ENCODE measurements at places on chromosomes 11 and 22.

DNA sequence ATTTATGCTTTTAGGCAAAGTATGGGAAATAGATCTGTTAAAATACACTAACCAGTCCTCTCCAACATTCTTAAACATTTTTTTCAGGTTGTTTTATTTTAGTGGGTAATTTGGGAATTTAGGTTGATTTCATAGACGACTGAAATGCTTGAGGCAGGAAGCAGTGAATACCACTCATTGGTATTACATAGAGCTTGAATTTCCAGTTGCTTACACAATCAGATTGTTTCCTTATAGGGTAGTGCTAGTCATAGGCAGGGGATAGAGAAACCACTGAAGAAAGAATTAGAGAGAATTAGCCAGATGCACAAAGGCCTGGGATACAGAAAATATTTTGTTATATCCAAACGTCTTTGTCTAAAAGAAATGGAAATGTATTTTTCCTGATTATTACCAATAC, 23.9 kb upstream of the LYVE1 start:
- DNase-seq = no peak

DNA sequence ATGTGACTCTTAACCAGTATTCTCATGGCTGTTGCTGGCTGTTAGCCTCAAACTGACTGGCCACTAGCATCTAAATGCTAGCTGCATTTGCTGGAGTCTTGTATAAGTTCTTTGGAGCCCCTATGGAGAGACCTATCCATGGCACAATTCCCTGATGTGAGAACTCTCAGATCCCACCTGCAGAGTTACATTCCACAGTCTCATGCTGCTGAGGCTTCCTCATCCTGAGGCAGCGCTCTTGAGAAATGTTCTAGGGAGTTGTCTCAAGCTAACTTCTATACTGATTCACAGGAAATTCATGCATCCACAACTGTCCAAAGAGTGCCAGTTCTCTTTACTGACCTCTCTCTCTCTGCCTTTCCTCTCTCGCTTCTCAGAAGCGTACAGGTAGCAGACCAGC, 218.0 kb upstream of the PITPNB start:
- no peak for DNase-seq

- no peak for DNase-seq
These were observed 39.7 kb downstream of the DEUP1 start for GRCh38 chr11:93370260-93370659.

DNA sequence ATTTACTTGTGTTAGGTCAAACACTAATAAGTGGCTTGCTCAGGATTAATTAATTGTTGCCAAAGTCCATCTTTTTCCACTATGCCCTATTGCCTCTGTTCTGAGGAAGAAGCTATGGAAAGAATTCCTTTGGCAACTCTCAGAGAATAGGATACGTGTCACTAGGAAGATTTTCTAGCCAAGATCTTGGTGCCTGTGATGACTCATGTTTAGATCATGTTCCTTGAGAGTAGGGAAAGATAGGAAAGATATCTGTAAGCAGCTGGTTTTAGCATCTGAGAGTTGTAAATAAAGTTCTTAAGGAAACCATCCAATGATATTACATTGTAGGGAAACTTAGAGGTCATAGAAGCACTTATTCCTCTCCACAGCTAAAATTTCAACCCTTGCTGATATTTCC, 15.7 kb downstream of the SLN start:
- DNase-seq = no peak

- no peak for DNase-seq
These were observed 667.5 kb downstream of the NTM start for GRCh38 chr11:132037956-132038355.

GRCh38 chr22:50548040-50548920, 2.6 kb downstream of the KLHDC7B start:
- no peak for DNase-seq

GRCh38 chr11:70528046-70528793, 129.9 kb downstream of the CTTN start:
- no peak for DNase-seq

DNA sequence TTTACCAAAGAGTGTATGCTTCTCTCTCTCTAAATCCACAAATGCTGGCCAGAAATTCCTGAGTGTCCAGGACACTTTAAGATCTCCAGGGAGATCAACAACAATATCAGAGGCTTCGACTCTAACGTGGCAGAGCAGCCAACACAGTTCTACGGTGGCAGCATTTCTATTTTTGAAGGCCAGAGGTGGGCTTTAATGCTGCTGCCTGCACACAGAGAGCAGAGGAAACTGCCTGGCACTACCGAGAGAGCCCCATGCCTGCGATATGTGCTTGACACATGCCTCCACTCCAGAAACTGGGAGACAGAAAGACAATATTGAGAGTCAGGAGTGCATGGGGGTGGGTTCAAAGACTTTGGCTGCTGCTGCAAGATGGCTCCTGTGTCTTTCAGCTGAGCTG, 48.8 kb upstream of the GALNT18 start:
- no peak for DNase-seq

DNA sequence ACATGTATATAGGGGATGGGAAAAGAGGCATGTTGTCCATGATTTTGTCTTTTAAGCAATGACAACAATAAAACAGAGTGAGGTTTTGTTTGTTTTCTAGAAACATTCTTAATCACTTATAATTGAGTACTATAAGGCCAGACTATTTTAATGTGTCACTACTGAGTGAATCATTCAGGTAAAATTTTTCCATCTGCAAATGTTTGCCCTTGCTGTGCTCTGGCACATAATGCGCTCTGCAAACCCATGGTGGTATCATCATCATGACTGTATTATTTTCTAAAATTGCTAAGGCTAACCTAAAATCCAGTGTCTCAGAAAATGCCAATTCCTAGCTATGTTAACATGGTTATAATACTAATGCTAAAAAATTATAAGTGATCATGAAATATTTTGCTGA, 261.2 kb downstream of the CADM1 start:
- DNase-seq = no peak

DNA sequence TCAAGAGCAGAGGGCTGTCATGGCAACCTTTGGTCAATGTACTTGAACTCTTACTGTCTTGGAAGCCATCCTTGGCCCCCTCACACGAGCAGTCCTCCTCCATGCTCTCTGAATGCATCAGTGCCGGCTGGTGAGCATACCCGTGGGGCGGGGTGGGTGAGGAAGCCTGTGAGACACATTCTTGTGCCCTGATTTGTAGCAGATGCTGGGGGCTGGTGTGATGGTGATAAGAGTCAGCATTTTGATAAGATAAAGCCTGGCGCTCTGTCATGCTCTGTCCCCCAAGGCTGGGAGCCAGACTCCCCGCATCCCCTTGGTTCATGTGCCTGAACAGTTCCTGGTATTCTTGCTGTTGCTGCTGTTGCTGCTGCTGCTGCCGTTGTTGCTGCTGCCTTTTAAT, 20.5 kb upstream of the APOA1 start:
- no peak for DNase-seq

DNA sequence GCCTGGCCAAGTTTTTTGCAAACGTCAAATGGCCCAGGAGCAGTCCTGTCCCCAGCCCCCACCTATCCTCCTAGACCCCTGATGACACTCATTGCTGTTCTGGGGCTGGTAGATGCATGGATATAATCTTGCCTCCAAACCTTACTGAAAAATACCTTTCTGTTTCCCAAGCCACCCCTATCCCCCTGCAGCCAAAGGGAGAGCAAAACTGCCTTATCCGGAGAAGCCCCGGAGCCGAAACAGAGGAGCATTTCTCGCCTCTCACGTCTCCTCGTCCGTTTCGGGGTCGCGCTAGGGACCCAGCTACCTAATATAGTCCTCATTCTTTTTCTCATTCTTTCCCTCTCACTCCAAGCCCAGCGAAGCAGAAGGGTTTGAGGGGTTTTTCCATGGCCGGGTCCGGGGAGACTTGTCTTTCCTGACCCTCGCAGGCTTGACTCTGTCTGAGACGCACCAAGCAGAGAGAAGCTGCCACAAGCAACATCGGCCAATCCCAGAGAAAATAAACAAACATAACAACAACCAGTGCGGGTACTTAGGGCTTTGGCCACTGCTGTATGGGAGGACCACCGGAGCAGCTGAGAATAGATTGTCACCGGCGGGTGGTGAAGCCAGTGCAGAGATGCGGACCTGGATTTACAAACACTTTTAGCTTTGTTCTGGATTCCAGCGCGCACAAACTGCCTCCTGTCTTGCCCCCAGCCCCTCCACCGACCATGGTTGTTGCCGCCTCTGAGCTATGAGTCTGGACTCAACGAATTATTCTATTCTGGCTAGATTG, 1.6 kb downstream of the BSX start:
- DNase-seq = no peak

DNA sequence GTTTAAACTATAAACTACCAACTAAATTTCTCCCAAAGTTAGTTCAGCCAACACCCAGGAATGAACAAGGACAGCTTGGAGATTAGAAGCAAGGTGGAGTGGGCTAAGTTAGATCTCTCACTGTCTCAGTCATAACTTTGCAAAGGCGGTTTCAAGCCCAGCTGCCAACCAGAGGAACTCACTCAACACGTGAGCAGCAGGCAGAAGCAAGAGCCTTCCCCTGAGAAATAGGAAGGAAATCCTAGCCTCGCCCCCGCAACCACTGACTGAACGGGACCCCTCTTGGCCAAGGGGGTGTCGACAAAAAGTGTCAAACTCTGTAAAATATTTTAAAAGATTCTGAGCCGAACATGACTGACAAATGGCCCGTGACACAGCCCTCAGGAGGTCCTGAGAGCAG, 4.4 kb upstream of the KRTAP5-9 start:
- DNase-seq = no peak

GRCh38 chr11:10597877-10598351, 29.4 kb upstream of the LYVE1 start:
- DNase-seq = no peak

DNA sequence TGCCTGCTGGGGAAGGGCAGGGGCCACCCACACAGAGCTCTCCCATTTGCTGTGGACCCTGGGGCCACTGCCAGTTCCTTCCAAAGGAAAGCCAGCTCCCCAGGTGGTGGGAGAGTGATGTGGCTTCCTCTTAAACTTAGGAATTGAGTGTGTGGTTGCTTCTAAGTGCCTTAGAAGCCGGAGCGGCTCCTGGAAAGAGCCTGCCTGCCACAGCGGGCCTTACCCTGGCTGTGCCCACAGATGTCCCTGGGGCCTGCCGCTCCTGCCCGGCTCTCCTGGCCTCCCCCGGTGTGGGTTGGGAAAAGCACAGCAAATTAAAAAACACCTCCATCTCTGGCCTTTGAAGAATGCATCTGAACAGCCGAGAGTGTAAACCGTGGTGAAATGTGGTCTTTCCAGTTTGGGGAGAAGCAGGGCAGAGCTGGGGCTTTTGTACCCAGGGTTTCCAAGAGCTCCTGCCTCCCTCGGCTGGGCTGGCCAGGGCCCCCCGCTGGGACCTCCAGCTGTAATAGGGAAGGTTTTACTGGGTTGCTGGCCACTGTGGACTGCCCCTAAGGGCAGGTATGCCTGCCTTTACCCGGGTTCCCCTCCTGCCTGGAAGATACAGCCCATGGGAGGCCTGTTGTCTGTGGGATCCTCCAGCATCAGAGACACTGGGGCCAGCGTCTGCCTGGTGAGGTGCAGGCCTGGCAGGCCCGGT, 30.2 kb downstream of the LRP5 start:
- no peak for DNase-seq

GRCh38 chr11:83287631-83288030, 1.5 kb upstream of the CCDC90B start:
- DNase-seq = no peak

GRCh38 chr11:6862961-6863360, at the start of gene OR10A2:
TSS of gene OR10A2 (plus strand) at chr11:6863057. CDS start at chr11:6869755, 6,698 bp downstream.
- no peak for DNase-seq

GRCh38 chr11:70063121-70063520, 15.0 kb upstream of the ANO1 start:
- no peak for DNase-seq

- peak; percentile 58 for DNase-seq
These were observed 192.6 kb downstream of the CASP12 start for GRCh38 chr11:104705490-104706190.

DNA sequence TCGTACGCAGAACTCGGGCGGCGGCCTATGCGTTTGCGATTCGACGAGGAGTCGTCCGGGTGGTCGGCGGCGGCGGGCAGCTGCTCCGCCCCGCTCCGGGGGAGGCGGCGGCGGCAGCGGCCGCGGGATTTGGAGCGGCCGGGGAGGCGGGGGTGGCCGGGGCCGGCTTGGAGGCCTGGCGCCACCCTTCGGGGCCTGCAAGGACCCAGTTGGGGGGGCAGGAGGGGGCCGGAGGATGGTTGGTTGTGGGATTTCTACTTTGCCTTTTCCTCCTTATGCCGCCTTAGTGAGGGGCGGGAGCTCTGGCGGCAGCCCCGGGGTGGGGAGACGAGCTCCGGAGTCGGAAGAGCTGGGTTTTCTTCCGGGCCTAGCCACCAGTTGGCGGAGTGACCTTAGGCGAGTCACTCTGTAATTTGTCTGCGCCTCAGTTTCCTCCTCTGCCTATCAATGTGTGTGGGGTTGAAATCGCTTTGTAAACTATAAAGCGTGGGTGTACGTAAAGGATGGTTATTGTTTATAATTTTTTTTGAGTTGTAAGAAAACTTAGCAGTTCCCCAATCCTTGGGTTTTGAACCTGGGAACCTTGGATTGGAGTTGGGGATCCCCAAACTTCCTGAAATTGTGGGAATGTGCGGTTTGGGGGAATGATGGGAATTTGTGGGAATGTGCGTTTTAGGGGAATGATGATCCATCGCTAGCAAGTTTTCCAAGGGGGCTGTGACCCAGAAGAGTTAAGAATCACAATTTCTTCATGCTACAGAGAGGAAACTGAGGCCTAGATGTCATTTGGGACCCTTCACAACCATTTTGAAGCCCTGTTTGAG, 679 bp downstream of the TUG1 start:
- DNase-seq = peak; percentile 14

DNA sequence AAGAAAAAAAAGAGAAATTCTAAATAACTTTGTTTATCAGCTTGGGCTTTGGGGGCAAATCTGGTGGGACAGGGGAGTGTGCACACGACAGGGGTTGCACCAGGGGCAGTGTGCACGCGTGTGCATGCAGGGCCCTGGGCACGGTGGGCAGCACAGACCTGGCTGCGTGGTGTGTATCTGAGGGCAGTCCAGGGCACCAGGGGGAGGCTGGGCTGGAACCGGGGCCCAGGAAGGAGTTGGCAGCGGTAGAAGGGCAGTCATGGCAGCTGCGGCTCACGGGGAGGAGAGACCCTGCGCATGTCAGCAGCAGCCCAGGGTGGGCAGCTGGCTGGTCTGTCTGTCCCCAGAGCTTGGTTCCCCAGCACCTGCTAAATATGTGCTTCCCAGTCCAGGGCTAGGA, 4.3 kb downstream of the KRTAP5-5 start:
- no peak for DNase-seq

DNA sequence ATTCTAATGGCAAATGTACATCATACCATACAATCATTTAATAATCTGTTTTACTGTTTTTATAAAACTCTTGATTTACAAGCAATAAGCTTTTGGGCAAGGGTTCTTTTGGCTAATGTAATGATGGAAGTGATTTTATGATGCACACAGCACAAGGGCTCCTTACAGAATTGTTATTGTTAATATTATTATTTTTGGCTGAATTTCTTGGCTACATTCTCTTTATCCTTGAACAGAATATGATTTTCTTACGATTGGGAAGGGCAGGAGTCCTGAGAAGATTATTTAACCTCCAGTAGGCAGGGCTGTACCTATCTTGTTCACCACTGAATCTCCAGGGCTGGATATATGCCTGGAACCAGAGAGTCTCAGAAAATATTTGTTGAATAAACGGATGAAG, 70.4 kb upstream of the ARHGAP20 start:
- DNase-seq = no peak
